ENCODE measurements at places on chromosomes 7 and 10.

DNA sequence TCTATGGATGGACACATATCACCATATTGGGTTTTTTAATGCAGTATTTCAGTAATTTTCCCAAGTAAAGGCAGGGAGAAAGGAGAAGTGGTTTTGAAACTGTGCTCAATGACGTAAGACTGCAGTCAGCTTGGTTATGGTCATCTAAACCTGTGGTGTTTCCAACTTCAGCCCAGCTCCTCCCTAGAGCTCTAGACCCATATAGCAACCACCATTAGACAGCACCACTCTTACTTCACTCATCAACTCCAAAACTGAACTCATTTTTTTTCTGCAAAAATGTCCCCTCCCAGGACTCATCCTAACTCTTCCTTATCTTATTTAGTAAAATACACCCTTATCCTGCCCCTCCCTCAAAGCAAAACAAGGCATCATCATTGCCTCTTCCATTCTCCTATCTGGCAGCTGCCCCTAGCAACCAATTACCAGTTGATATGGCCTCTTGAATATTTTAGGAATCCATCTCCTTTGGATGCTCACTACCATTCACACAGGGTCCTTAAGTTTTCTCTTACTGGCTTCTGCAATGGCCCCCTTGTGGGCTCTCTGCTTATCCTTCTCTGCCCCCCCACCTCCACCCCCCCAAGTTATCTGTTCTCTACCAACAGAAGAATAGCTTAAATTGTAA lies 1.5 kb upstream of the RALA start:
- no peak for DNase-seq

- no peak for DNase-seq
Observed at GRCh38 chr7:106072715-106073091, 39.4 kb downstream of the SYPL1 start.

DNA sequence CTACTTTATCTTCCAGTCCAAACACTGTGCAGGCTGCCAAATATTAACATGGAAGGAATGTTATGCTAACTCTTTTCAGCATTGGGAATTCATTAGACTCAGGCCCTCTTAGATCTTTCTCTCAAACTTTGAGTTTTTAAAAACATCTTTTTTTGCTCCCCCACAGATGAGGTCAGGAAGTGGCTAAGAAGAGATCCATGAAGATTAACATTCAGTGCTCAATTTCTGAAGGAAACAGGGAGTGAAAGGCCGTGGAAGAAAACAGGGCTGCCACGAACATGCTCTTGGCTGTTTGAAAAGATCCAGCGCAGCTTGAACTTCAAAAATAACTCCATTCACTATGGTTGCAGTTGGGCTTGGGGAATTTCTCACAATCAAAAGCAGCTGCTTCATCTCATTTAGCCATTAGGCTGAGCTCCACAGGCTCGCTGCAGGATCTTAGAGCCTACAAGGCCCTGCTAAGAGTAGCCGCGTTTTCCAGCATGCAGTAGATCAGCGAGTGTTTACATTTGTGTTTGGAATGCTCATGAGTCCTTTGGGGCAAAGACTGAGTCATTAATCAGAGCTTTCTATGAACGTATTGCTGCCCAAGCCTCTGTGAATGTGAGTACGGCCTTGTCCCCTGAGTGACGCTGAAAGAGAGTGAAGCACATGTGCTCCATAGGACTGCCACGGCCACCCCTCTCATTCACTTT lies 41.2 kb upstream of the TNS3 start:
- DNase-seq: no peak

GRCh38 chr7:44698046-44698580 lies 50.5 kb upstream of the ZMIZ2 start:
- no peak for DNase-seq

GRCh38 chr10:132691711-132692153 lies 94.2 kb downstream of the NKX6-2 start:
- no peak for DNase-seq

DNA sequence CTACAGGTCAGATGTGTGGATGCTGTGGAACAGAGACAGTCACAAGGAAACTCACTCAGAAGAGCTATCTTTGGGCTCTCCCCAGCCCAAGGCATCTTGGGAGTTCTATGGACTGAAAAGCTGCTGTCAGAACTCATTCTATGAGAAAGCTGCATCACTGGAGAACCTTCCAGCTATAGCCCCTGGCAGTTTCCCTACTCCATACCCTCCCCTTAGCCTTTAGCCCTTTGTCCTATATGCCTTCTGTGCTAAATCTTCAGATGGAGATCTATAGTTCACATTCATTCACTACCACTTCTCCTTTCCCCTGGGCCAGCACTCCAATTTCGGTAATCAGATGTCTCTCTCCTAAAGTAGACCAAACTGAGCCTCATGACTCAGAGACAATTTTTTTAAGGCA lies 6.9 kb downstream of the WNT8B start:
- no peak for DNase-seq

DNA sequence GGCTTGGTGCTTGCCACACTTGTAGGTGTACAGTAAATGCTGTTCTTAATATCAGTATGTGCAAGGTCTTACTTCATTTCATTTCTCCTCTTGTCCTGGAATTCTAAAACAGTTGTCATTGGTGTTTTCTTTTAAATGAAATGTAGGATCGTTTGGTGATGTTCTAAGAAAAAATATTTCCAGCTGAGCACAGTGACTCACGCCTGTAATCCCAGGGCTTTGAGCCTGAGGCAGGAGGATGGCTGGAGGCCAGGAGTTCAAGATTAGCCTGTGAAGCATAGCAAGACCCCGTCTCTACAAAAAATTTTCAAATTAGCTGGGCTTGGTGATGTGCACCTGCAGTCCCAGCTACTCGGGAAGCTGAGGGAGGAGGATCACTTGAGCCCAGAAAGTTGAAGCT lies 32.6 kb upstream of the ELN start:
- no peak for DNase-seq

- DNase-seq: no peak
Observed at GRCh38 chr7:131370523-131370968, 42.9 kb downstream of the MKLN1 start.

GRCh38 chr10:123157210-123157609 lies 3.0 kb downstream of the BUB3 start:
- DNase-seq: no peak

- DNase-seq: no peak
Observed at GRCh38 chr7:113628948-113629847, 289.6 kb downstream of the PPP1R3A start.

DNA sequence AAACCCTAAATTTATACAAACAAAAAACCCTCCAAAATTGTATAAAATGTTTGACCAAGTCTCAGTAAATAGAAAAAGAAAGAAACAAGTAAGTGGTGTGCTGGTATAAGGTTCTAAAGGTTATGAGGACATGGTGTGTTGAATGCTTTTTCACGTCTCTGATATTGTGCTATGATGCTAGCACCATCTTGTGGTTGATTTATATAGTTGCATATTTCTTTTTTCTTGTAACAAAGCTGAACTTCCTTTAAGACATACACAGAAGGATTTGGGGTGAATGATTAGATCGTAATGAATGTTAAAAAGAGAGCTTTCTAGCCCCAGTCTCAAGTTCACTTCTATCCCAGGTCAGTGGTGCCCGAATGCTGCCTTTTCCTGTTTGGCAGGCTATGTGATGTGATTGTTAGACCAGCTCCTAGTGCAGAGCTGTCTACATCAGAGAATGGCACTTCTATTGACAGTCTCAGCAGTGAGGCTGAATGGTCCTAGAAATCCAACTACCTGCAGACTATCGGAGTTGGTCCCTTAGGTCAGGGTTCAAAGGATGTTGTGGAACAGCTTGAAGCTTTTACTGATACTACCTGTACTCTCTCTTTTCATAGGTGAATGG lies 25.0 kb downstream of the VTI1A start:
- no peak for DNase-seq

GRCh38 chr7:87106974-87107612 lies 45.2 kb upstream of the DMTF1 start:
- DNase-seq: no peak

DNA sequence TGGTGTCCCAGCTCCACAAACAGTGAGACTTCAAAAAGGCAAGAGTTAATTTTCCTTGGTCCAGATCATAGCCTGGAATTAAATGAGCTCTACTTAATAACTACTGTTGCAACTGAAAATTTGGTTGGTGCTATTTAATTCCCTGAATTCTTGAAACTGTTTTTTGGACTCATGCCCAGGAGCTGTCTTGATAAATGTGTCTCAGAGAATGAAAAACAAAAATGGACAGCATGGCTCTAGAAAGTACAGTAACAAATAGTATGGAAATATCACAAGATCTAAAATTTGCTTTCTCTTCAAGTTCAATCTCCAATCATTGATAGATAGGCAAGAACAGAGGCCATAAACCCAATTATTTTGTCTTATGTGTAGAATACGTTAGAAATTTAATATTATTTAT lies 42.5 kb downstream of the CCDC71L start:
- no peak for DNase-seq

DNA sequence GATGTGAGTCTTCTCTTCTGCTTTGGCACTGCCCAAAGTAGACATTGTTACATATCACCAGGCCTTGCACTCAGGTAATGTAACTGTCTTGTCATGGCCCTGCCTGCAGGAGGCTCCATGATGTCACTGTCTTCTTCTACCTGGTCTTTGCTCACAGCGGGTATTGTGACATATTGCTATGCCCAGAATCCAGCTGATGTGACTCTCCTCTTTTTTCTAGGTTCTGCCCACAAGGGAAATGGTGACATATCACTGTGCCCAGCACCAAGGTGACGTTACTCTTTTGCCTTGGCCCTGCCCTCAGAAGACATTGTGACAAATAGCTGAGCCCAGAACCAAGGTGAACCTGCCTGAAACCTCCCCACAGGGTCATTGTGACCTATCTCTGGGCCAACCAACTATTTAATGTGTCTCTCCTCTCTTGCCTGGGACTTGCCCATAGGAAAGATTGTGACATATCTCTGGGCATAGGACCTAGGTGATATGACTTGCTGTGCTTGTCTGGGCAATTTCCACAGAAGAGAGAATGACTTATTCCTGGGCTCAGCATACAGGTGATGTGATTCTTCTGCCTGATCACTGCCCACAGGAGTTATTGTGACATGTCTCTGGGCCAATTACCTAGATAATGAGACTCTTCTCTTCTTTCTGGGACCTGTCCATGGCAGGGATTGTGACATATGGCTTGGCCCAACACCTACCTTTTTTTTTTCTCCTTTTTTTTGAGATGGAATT lies 26.5 kb upstream of the ZNF107 start:
- no peak for DNase-seq

- DNase-seq: no peak
Observed at GRCh38 chr7:112889834-112890438, 99.7 kb upstream of the TMEM168 start.

DNA sequence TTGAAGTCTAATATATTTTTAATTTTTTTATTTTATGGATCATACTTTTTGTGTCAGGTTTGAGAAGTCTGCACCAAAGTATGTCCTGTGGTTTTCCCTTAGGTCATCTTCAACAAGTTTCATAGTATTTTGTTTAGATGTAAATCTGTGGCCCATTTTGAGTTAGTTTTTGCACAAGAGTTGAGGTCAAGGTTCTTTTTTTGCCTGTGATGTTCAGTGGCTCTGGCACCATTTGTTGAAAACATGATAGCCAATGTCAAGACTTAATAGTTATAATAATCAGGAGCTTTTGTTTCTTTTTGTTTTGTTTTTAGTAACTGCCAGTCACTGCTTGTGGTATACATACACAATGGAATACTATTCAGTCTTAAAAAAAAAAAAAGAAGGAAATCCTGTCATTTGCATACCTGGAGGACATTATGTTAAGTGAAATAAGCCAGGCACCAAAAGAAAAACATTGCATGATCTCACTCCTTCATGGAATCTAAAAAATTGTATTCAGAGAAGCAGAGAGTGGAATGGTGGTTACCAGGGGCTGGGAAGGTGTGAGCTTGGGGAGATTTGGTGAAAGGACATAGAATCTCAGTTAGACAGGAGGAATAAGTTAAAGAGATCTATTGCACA lies 61.3 kb downstream of the EGFR start:
- DNase-seq: no peak

DNA sequence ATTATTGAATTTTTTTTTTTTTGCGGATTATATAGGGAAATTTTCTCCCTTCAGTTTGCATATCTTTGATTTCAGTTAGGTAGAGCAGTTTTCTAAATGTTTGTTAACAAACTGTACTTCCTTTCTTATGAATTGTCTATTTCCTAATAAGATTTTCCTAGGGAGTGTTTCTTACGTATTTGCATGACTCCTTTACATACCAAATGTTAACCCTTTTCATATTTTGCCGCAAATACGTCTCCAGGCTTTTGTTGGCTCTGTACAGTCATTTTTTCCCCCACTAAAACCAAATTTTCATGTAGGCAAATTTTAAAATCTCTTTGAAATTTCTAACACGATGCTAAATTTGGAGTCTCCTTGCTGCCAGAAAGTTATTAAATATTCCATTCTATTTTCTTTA lies 1.9 kb upstream of the FRAT2 start:
- DNase-seq: no peak

- peak; percentile 81 for DNase-seq
Observed at GRCh38 chr10:123139521-123140163, 3.9 kb downstream of the HMX3 start.

DNA sequence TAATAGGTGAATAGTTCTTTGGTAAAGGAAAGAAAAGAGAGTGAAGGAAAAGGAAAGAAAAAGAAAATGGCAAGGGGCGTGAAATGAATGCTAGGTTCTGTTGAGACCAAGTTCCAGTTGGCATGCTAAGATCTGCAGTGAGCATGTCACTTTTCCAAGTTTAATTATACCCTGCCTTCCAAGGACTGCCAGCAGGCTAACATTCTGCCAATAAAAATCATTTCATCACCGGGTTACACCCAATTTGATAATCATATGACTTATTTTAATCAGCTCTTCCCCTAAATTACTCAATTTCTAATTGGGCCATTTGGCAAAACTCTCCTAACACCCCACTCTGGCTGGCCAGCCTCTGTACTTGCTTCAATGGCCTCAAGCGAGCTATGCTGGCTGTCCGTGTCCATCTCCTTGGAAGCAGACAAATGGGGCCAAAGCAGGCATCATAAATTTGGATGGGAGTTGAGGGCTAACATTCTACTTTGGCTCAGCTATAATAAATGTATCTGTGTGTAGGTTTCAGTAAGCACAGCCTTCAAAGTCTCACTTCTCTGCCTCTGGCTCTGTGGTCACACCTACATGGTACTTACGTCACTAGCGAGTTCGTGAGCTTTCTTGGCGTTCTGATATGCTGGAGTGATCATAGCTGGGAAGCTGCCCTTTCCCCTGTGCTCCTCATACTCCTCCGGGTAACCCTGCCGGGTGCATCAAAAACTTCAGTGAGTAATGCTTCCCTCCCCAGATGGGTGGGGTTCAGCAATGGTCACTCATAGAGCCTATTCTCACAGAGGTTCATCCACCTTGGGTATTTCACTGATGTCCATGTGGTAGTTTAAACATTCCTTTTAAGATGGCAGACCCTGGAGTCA lies 17.3 kb downstream of the NRAP start:
- DNase-seq: no peak

DNA sequence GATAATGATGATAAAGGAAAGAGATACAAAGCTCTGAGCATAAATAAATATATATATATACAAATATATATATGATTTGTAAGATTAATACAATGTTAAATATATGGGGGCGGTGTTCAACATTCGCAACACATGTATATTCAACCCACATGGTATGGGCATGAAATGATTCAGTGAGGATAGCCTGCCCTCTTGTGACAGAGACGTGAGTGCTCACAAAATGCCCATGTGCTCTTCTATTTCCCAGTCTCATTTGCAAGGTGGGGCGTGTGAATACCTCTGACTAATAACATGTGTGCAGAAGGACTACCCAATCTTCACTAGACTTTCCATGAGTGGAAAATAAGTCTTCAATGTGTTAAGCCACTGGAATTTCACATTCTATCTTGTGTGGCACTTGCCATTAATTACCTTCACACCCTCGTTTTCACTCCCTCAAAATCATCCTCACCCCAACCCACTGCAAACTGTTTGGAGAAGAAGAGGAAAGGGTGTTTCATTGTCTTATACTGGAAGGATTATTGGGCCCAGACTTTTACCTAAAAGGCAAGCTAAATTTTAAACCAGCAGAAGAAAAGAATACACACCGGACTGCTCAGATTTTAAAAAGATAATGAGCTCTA lies 26.9 kb downstream of the ASAH2 start:
- DNase-seq: no peak

Measured in ecto neural progenitor cell (in vitro differentiated cells).